H54 (cell line): ENCODE measurements at places on chromosomes 2 and 18.
A peak's percentile ranks its signal among the peaks of the same experiment; 100 is the strongest.

- DNase-seq = peak; percentile 24
Observed at GRCh38 chr2:61151436-61151835, 10.6 kb upstream of the C2orf74 start.

DNA sequence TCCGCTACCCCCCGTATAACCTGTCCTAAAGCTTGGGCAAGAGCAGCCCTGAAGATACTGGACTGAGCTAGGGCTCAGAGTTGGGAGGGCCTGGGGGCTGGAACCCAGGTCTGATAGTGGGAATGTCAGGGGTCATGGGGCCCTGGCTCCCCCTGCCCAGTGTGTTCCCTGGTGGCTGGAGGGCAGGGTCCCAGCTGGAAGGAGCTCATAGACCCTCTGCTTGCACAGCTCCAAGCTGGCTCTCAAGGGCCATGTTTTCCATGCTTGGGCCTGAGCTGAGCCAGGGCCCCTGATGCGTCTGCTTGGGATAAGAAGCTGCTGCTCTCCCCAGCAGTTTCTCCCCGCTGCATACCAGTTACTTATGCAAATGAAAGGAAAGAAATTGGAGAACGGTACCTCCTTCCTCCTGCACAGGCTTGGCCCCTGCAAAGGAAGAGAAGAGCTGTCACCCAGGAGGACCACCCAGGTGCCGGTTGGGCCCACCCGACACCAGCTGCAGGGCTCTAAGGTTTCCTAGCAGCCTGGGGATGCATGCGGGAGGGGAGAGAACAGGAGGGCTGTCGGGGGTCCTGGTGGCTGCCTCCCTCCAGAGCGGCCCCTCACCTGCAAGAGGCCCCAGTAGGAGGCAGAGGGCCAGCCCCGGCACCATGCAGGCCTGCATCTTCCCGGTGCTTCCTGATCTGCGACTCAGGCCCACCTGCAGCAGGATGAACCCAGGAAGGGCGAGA, 628 bp downstream of the OTOS start:
- DNase-seq = no peak

DNA sequence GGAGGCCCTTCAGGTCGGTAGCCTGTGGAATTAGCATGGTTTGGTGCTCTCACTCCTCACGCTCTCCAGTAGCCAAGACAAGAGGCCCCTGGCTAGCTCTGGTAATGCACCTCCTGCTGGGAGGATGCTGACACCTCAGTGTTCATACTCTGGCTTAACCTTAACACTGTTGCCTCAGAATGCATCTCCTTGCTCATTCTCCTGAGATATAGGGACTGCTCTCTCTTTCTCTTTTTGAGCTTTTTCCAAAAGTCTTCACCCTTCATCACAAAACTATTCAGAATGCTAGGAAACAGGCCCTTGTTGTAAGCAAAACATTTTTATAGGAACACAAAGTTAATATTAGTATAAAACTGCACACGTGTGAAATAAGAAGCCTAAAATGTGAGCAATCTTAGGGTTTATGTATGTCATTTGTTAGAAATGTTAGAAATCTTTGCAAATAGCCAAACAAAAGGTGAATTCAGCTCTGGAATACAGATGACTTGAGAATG, 17.3 kb upstream of the IMPA2 start:
- DNase-seq = no peak

GRCh38 chr2:16216558-16216945, 276.2 kb downstream of the MYCN start:
- DNase-seq = no peak

GRCh38 chr2:39541011-39541930, 104.2 kb upstream of the MAP4K3 start:
- DNase-seq = no peak

- DNase-seq = no peak
Observed at GRCh38 chr2:213609570-213610170, 325.4 kb downstream of the SPAG16 start.

- no peak for DNase-seq
Observed at GRCh38 chr2:66578054-66578686, 143.2 kb downstream of the MEIS1 start.

GRCh38 chr2:132757002-132757589, 87.1 kb upstream of the LYPD1 start:
- DNase-seq = no peak

- DNase-seq = no peak
Observed at GRCh38 chr18:58511897-58512581, 116.9 kb downstream of the ALPK2 start.

DNA sequence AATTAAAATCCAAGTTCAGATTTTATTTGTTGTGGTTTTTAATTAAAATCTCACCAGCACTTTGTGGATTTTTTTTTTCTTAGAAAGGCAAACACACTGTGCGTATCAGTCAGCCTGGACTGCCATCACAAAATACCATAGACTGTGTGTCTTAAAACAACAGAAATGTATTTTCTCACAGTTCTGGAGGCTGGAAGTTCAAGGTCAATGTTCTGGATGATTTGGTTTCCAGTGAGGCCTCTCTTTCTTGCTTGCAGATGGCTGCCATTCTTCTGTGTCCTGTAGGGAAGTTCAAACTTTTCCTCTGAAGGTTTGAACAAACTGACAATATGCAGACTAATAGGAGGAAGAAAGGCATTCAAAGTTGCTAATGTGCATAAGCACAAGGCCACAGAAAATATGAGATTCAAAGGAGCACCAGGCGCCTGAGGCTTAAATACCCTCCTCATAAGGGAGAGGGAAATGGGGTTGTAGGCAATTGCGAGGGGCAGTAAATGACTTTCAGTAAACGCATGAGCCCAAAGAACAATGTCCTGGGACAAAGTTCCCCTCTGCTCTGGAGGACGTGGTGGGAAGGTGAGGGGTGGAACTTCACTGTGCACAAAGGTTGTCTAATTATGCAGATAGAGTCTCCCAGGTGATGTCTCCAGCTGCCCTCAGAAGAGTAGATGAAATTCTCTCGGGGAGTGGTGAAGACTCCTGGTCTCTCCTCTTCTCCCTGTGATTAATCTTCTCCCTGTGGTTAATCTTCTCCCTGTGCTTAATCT, 26.5 kb upstream of the KCNF1 start:
- DNase-seq = no peak

DNA sequence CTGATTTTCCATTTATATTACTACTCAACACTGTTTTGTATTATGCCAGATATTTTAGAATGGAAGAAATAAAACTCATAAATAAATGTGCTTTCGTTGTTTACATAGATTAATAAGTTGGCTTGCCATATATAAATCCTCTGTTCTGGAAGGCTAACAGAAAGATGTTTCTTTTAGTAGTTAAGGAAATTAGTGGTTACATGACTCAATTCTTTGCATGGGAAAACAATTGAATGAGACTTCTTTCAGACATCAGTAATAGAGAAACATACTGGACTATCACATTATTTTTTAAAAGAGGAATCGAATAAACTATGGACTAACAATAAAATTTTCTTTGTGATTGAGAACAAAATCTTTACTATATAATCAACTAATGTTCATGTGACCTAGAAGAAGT, 336.5 kb downstream of the KCNS3 start:
- DNase-seq = no peak

DNA sequence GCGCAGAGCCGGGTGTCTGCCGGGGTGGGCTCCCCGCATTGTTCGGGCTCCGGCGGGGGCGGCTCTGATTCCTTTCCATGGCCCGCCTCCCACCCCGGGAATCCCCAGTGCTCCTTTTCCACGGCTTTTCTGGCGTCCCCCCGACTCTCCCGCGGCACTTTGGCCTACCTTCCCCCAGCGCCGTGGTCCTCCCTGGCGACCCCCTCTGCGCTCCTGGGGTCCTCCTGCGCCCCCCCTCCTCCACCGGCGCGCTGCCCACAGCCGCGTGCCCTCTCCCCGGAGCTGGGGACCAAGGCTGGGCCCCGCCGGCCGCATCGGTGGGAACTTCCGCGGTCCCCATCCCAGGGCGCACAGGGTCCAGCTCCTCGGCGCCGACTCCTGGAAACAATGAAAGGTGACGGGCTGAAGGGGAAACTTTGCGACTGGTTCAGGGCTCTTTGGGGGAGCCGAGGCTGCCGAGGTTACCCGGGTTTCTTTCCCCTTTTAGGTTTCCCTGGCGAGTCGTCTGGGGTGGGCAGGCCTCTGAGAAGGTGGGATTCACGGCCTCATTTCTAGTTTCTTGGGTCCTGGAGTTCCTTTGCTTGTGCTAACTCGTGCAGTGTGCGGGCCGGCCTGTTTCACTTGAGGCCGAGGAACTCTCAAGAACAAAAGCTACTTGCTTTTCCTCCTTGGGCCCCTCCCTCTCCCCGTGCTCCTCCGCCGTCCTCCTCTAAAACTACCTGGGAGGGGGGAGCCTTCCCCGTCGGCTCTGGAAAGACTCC, 2.2 kb downstream of the TGIF1 start:
- DNase-seq = no peak

GRCh38 chr2:236882930-236883329, 202.8 kb upstream of the COPS8 start:
- no peak for DNase-seq

GRCh38 chr2:54610700-54611099, 112.8 kb upstream of the EML6 start:
- DNase-seq = no peak

- DNase-seq = no peak
Observed at GRCh38 chr2:104841744-104842143, 12.2 kb upstream of the POU3F3 start.

GRCh38 chr2:227780981-227781615, 32.5 kb upstream of the CCL20 start:
- DNase-seq = no peak

DNA sequence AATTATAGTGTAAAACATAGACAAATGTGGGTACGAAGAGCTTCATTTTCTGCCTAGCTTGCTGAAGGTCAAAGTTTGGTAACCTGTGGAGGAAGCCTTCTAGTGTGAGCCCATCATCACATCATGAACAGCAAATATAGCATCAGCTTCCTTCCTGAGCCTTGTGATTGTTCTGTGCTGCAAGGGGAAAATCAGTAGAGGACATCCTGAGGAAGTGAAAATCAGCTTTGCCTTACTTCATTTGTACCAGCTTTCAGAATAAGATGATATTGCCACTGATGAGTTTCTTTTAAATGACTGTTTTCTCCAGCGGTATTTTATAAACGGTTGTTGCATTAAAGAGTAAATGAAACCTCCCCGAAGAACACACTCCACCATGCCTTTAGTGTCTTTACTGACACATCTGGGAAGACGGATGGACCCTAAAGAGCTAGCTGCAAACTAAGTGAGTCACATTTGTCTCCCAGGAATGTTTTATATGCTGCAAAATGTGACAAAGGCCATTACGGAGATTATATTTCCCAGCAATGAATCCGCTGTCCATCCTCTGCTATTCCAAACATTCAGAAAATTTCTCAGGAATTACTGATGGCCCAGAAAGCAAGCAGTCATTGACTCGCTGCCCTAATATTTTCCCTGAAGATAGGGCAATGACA, 1272.8 kb downstream of the SUCLG1 start:
- no peak for DNase-seq

DNA sequence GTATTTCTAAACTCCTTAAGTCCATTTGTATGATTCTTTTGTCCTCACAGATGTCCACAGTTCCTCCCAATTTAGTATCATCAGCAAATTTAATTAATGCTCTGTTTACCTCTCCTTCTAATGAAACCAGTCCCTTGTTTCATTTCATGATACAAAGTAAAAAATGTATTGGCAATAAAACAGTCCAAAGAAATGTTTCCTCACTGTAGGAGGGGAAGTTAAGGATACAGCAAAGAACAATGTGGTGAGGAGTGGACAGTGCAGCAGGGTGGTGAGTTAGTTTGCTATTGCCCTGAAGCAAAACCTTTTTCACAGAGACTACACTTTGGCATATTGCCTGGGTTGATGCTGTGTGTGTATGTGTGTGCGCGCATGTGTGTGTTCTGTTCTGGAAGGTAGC, 401.5 kb downstream of the ARHGAP15 start:
- no peak for DNase-seq

GRCh38 chr2:149652926-149653325, 65.4 kb upstream of the MMADHC start:
- DNase-seq = no peak

DNA sequence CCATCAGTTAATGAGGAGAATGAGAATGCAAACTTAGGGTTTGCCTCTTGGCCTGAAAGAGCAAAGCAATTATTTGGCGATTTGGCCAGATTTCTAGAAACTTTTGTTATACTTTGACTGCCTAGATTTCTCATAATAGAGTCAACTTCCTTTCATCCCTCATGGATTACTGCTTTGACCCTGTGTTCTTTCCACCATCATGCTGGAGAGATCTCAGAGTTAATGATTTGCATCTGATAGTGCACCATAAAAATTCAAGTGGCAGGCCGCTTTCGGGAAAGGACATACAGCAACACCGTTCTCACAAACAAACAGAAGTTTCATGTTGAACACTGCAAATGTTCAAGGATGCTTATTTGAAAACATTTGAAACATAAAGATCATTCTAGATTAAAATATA, 143.7 kb upstream of the ZFP36L2 start:
- no peak for DNase-seq

- DNase-seq = no peak
Observed at GRCh38 chr18:69935319-69936190, 12.1 kb downstream of the CD226 start.

- DNase-seq = no peak
Observed at GRCh38 chr18:10322435-10322834, 132.0 kb upstream of the APCDD1 start.
